ENCODE measurements at places on chromosomes 2 and 18.

DNA sequence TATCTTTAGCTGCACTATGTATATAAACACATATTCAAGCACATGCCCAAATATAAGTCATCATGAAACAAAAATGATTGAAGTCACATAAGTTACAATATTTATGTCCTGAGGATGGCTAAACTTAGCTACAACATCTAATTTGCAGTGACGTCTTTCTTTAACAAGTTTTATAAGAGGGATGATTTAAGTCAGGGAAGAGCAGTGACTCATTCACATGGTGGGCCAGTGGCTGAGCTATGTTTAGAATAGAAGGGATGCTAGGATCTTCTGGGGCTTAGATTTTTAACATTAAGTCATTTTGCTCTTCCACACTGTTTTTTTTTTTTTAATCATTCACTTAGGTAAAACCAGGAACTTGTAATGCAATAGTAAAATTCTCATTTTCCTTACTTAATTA, 22.3 kb downstream of the ADCYAP1 start:
- DNase-seq, result no peak

- DNase-seq, result no peak
These were observed 25.5 kb upstream of the SPTBN1 start for GRCh38 chr2:54430649-54431048.

- no peak for DNase-seq
These were observed 5.3 kb upstream of the LHCGR start for GRCh38 chr2:48760826-48761225.

- DNase-seq, result no peak
These were observed 517.2 kb downstream of the NR4A2 start for GRCh38 chr2:155815275-155815674.

- no peak for DNase-seq
These were observed 347.4 kb upstream of the LRP1B start for GRCh38 chr2:142478206-142478605.

DNA sequence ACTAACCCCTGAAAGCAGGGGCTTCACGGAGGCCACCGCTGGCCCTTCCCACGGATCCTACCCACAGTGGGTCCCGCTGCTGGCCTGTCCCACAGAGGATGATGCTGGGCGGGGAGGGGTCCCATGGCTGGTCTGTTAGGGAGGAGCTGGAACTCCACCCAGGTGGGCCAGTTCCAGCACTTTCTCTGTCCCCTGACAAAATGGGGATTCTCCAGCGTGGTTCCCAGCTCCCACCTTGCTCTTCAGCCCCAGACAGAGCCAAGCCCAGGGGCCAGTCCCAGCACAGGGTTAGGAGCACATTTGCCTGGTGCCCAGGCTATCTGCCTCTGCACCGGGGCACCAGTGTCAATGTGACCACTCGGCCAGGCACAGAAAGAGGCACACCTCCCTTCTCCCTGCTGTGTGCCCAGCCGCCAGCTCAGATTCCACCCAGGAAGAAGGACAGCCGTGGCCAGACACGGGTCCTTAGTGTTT, 50.0 kb downstream of the ANKMY1 start:
- no peak for DNase-seq

DNA sequence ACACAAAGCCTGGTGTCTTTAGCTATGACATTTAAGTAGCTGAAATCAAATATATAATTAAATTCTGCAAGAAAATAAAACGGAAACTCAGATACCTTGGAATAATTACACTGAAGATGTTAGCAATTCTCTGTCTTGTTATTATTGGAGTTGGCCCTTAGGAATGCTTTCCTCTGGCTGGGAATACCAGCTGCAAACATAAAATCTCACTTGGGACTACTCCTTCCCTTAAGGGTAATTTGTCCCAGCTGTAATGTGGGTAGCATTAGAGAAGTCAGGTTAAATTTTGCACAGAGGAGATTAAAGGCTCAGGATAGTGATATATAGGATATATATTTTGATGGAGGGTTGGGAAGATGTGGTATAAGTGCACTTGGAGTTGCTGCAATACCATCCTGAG, 37.3 kb upstream of the GRP start:
- no peak for DNase-seq

DNA sequence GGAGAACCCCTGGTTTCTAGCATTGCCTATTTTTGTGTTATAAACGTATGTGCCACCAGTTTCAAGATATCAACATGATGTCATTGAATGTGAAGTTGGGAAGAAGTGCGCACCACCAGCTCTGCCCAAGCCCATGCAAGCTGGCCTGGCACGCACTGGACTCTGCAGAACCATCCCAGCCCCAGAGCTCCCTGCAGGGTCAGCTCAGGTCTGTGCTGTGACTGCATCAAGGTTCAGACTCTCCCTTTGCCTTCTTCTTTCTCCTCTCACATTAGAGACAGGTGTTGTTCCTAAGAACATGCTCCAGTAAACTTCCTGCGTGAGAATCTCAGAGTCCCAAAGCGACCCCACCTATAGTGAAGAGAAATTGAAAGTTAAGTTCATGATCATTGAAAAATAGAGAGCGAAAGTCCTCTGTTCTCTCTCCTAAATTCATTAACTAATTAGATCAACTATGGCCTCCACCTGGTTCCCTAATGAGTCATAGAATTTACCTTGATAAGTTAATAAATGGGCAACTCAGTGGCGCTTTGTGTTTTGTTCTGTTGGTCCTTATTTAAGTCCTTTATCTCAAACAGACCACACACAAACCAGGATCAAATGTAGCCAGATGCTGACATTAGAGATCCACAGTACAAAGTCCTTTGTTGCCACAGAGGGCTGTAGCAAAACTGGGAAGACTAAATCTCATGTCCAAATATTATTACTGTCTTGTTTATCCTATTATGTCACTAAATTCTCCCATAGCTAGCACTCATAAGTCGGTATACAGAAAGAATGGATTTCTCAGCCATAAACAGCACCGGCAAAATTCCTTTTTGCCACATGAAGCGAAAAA, 432.3 kb downstream of the STK39 start:
- DNase-seq, result no peak

GRCh38 chr18:51070545-51070944, 40.5 kb downstream of the SMAD4 start:
- DNase-seq, result peak; percentile 27

DNA sequence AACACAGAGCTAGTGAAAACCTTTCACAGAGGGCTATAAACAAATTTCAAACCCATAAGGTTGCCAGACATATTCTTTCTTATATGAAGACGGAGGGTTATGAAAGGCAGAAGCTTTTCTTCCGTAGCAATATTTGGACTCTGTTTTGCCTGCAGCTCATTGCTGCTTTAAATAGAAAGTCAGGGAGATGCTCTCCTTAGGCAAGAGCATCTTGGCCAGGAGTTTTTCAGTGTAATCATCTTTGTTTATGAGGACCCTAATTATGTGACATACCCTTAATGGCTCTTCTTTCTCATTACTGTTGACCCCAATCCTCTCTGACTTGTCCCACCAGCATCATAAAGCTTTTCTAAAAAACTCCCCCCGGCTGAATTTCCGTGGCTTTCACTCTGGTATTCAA, 433.4 kb upstream of the NRXN1 start:
- no peak for DNase-seq

GRCh38 chr18:46497129-46497528, 159.9 kb downstream of the LOXHD1 start:
- DNase-seq, result no peak

DNA sequence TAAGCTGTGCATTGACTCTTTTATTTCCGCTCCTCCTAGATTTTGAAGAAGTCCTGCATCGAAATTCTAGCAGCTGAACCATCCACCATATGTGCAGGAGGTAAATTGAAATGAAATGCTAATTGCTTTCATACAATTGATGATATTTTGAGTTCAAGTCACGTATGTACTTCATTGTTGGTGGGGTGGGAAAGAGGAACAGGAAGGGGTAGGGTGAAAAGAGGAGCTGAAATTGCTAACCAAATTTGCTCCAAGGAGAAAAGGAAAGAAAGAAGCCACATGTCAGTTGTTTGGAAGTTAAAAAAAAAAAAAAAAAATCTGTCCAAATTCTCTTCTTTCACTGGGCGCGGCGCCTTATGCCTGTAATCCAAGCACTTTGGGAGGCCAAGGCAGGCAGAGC, 77.8 kb downstream of the ANTXR1 start:
- no peak for DNase-seq

DNA sequence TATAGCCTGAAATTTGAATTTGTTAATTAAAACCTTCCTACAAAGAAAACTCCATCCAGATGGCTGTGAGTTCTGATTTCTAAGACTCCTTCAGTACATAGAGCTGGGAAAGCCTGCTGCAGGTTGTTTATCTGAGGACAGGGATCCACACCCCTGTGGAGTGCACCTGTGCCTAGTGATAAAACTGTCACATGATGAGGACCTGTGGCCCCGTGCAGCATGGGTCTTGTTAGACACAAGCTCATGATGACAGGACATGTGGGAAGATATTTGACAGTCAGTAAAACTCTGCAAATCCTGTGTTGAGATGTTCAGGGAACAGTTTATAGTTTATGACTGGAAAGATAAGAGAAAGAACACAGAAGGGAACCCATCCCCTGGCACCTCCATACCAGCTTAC, 133.2 kb upstream of the TMEM18 start:
- no peak for DNase-seq

GRCh38 chr2:368386-368785, 80.5 kb upstream of the ALKAL2 start:
- DNase-seq, result no peak

DNA sequence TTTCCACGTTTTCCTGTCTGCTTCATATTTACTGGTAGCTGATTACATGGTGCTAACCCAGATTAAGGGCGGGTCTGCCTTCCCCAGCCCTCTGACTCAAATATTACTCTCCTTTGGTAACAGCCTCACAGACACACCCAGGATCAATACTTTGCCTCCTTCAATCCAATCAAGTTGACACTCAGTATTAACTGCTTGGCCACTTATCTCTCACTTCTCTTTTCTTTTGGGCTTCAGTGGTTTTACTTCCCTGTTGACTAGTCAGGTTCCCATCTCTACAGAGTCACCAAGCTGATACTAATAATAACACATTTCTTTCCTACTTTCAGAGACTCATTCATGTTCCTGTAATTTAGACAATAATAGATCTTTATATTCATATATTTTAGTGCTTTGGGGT, 302.2 kb upstream of the MAP2 start:
- DNase-seq, result no peak

DNA sequence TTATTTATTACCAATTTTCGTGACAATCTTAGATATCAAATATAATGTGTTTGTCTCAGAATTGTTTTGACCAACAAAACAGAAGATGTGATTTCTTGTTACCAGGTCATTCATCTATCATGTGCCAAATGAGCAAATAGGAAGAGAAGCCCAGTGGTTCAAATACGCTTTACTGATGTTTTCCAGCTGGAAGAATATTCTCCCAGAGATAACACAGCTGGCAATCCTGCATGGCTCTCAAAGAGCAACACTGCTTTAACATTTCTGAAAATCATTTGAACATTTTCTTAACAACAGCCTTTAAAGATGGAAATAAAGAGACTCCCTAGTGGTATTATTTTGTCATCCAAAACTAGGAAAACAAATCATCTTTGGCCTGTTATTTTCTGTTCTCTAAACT, 359.8 kb downstream of the CTNNA2 start:
- DNase-seq, result no peak

GRCh38 chr2:85656468-85656867, 11.5 kb downstream of the SFTPB start:
- no peak for DNase-seq

- no peak for DNase-seq
These were observed 719 bp downstream of the SMAD2 start for GRCh38 chr18:47929681-47930198.

DNA sequence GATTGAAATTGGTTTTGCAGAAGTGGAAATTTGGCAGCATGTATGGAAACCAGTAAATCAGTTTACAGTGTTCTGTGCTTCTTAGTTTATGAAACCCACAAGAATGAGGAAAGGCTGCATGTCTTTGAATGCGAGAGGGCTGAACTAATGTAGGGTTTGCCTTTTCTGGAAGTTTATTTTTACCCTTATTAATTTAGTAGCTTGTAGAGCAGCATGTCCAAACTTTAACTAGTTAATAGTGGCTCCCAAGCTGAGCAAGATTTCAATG, 50.4 kb downstream of the LDLRAD4 start:
- DNase-seq, result no peak

DNA sequence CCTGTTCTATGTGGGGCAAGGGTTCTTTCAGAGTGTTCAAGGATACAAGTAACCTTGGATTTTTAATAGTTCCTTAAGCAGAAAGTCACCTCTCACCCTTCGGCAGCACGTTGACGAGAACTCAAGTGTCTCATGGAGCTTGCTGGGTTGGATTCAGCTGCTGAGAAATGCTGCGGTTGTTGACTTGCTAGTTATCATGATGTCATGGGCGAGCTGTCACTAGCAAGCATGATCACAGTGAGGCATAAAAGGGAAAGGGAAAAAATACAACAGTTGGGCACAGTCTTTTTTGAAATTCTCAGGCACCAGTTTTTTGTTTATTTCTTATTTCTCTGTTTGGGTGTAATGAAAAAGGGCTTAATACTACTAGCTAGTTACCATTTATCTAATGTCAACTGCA, 53.2 kb downstream of the ADCYAP1 start:
- DNase-seq, result no peak

DNA sequence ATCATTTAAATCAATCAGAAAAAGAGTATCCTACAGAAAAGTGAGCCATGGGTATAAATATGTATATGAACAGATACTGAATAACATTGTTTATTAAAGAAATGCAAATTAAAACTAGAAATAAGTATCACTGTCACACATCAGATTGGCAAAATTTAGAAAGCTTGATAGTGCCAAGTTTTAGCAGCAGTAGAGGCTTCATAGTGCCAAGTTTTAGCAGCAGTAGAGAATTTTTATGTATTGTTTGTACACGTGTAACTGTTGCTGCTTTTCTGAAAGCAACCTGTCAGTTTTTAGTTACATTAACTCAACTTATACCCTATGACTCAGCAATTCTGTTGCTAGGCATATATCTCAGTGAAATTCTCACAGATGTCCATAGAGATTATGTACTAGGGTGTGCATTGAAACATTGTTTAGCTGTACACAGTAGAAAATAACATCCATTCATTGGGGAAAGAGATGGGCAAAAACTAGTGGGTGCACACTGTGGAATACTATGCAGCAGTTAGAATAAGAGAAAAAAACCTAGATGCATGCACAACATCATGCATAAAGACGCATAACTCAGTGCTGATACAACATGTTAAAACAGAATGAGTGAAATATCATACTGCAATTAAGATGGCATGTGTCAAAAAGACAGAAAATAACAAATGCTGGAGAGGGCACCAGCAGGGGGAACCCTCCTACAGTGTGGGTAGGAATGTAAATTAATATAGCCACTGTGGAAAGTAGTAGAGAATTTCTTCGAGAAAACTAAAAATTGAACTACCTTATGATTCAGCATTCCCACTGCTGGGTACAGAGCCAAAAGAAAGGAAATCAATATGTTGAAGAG, 294.5 kb upstream of the NT5C1B start:
- no peak for DNase-seq

- no peak for DNase-seq
These were observed 25.3 kb downstream of the TMEM131 start for GRCh38 chr2:97970293-97971060.

DNA sequence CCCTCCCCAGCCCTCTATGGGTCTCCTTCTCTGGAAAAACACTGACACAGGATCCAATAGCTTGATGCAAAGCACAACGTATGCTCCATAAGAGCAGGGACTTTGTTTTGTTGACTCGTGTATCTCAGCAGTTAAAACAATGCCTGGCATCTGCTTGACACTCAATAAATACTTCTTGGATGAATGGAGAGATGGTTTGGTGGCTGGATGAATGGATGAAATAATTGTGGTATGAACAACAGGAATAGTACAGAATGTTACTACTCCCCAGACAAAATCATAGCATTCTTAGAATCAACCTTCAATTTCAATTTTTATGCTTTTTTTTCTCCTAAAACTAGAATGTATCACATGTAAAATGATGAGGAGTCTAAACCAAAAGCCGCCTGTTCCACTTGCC, 57.4 kb downstream of the KCNE4 start:
- no peak for DNase-seq

Measured in AG09319 (cell line).